ENCODE measurements at places on chromosomes 3 and 15. TPM values are rescaled to one million over a fixed set of nuclear protein-coding genes. Genes with fewer than 3 reads are reported as not detected.

The CCR8 gene
- total RNA-seq = not detected

The RTP3 gene
- not detected for total RNA-seq

The SLC41A3 gene
- 29.8 TPM for total RNA-seq

The TEX55 gene
- total RNA-seq = 0.27 TPM

The INSYN1 gene
- 14.2 TPM for total RNA-seq

The CADM2 gene
- total RNA-seq = 13.3 TPM

DNA sequence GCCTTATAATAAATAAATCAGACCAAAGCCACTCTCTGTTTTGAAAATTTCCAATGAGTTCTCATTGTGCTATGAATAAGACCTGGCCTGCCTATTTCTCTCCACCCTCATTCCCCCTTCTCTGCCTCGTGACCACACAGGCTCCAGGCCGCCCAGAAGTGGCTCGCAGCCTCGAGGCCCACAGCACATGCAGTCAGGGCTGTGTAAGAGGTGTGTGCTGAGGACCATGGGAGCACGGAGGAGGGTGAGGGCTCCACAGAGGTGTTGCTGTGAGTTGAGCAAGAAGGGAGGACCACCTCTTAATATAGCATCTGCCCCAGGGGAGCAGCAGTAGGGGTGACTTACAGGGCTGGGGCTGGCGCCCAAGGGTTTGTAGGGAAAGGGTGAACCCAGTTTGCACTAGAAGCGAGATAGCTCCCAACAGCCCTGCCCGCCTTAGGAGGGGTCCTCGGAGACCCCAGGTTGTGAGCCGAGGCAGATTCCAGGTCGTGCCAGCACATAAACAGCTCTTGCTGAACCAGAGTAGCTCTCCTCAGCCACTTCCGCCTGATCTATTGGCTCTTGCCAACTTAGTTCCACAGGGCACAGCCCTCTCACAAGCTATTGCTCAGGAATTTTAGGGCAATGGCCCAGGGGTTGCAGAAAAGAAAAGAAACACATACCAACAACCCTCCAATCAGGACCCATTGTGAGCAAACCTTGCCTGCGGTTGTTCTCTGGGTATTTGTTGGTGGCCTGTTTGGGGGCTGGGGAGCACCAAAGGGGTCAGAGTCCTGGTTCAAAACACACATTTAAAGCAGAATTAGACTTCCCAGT, 117.7 kb downstream of the MYLK start:
- peak; percentile 41 for DNase-seq
- no peaks in the 10 kb centered on the region for H3K27me3 ChIP-seq
- no peaks in the 10 kb centered on the region for H3K36me3 ChIP-seq
- H3K4me3 ChIP-seq = no peak overlapping the region
- H3K4me1 ChIP-seq = no peaks in the 10 kb centered on the region
- no peak overlapping the region for H3K27ac ChIP-seq

GRCh38 chr3:114727373-114727772, 419.7 kb downstream of the ZBTB20 start:
- H3K4me1 ChIP-seq = no peaks in the 10 kb centered on the region
- no peak overlapping the region for H3K4me3 ChIP-seq
- no peaks in the 10 kb centered on the region for H3K27me3 ChIP-seq
- no peak overlapping the region for H3K27ac ChIP-seq
- DNase-seq = no peak

GRCh38 chr3:129378949-129379348, 49.5 kb downstream of the EFCAB12 start:
- H3K27me3 ChIP-seq = no peaks in the 10 kb centered on the region
- no peak overlapping the region for H3K27ac ChIP-seq
- no peaks in the 10 kb centered on the region for H3K4me1 ChIP-seq
- no peak for DNase-seq
- H3K4me3 ChIP-seq = no peak overlapping the region

DNA sequence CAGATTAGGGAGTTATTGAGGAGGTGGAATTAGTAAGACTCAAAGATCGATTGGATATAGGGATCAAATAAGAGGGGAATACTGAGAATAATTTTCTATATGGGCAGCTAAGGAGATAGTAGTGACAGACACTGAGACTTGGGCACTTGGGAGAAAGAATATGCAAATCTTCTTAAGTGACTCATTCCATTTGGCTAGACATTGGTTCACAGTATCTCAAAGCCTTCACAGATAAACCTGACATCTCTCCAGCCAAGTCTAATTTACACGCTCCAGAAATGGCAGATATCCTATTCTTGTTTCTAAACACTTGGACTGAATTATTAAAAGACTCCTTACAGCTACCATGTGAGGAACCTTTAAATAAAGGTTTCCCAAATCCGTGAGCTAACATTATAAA, 104.6 kb upstream of the ADAMTS9 start:
- no peaks in the 10 kb centered on the region for H3K36me3 ChIP-seq
- no peak for DNase-seq
- H3K27me3 ChIP-seq = no peaks in the 10 kb centered on the region
- H3K27ac ChIP-seq = no peak overlapping the region

- H3K4me3 ChIP-seq = no peak overlapping the region
- H3K27me3 ChIP-seq = no peaks in the 10 kb centered on the region
- DNase-seq = no peak
These were observed 25.1 kb upstream of the CTNNB1 start for GRCh38 chr3:41173926-41174885.

- H3K4me3 ChIP-seq = no peak overlapping the region
- H3K4me1 ChIP-seq = peaks cover 21% of the 10 kb centered on the region
- no peak overlapping the region for H3K27ac ChIP-seq
- H3K36me3 ChIP-seq = no peaks in the 10 kb centered on the region
These were observed 5.9 kb downstream of the EPHA3 start for GRCh38 chr3:89113344-89113743.

DNA sequence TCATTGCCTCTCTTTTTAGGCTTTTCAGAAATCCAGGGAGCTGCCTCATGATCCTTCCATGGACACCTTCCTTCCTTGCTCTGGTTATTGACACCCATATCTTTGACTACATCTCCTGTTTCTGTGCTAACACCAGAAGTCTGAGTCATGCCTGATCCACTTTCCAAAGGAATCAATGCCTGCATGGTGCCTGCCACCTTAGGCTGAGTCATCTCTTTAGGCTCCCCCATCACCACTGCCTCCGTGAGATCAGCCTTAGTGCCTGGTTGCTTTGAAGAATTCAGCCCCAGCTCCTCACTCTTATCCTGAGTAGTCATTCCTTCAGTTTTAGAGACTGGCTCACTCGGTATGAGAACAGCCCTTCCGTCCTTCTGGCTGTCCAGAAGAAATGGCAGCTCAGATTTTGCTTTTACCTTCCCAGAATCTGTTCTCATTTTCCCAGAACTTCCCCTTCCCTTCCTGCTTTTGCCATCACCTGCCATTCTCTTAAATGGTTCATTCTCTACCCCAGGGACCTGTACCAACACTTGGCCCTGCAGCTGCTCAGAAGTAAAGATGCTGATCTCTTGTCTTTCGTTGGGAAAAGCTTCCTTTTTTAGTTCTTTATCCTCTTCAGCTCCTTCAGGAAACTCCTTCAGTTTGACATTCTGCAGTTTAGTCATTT, 105.3 kb downstream of the MAP4 start:
- no peaks in the 10 kb centered on the region for H3K27me3 ChIP-seq
- no peak overlapping the region for H3K27ac ChIP-seq
- peaks cover 21% of the 10 kb centered on the region for H3K36me3 ChIP-seq
- no peaks in the 10 kb centered on the region for H3K4me1 ChIP-seq
- no peak overlapping the region for H3K4me3 ChIP-seq
- DNase-seq = no peak

DNA sequence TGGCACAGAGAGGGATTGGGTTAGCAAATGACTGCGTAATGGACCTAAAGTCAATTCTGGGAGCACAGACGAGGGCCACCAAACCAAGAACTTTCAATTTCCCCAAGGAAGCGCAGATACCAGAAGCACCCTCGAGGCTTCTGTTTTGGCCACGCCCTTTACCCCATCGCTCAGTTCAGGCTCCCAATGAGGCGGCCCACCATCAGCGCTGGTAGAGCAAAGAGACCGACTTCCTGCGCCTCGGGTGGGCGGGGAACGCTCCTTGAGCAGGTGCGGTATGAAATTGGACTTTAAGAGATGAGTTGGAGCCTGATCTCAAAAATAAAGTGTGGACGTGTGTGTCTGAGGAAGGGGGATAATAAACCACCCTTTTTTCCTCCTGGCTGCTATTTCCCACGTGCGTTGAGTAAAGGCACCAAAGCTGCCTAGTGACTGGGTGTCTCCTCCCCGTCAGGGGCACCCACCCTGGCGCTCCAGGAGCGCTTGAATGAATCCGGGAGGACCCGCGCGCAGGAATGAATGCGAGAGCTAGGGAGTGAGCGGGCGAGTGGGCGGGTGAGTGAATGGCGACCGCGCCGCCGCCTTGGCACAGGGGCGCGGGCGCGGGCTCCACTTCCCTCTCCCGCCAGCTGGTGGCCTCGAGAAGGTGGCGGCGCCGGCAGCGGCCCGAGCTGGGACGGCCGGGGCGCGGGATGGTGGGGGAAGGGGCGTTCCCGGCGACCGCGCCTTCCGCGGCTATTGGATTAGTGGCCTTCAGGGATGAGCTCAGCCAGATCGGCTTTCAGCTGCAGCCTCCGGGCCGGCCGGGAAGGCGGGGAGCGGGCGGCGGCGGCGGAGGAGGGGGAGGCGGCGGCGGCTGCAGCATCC, at the start of gene SPSB4:
Gene SPSB4, plus strand, starts transcription at position 772 of the 867 bp plus-strand sequence. CDS start 14,758 bp downstream, outside the sequence.
- H3K27me3 ChIP-seq = peaks cover 42% of the 10 kb centered on the region
- no peaks in the 10 kb centered on the region for H3K36me3 ChIP-seq
- H3K27ac ChIP-seq = 0 out of 2 replicates have a peak within 1 kb of the TSS, but pooled peaks have one; percentile 76
- peak within 1 kb of the TSS; percentile 99 for H3K4me3 ChIP-seq

- no peak overlapping the region for H3K27ac ChIP-seq
- peaks cover 16% of the 10 kb centered on the region for H3K4me1 ChIP-seq
- H3K4me3 ChIP-seq = no peak overlapping the region
- no peaks in the 10 kb centered on the region for H3K36me3 ChIP-seq
- DNase-seq = no peak
These were observed 23.1 kb downstream of the TNK2 start for GRCh38 chr3:195885036-195885891.

DNA sequence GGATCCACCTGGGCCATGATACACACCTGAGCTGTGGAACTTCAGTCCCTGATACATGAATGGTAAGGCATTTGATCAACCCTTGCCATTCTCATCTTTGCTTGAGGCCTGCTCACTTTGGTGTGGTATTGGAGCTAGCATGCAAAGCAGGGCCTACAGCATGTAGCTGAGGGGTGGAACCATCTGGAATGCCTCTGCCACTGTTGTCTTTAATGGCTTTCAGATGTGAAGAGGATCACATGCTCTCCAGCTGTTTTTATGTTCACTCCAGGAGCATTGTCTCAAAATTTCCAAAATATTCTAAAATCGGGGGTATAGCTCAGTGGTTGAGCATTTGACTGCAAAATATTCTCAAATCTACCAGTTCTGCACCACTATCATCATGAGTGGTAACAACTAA, 64.4 kb upstream of the PHLDB2 start:
- no peaks in the 10 kb centered on the region for H3K4me1 ChIP-seq
- no peak overlapping the region for H3K27ac ChIP-seq
- no peaks in the 10 kb centered on the region for H3K36me3 ChIP-seq
- H3K27me3 ChIP-seq = no peaks in the 10 kb centered on the region
- H3K4me3 ChIP-seq = no peak overlapping the region
- no peak for DNase-seq

GRCh38 chr3:557972-558371, 361.4 kb downstream of the CHL1 start:
- no peak overlapping the region for H3K27ac ChIP-seq
- no peaks in the 10 kb centered on the region for H3K36me3 ChIP-seq
- no peak for DNase-seq
- H3K27me3 ChIP-seq = no peaks in the 10 kb centered on the region
- H3K4me1 ChIP-seq = no peaks in the 10 kb centered on the region

- H3K4me1 ChIP-seq = peaks cover 10% of the 10 kb centered on the region
- no peaks in the 10 kb centered on the region for H3K27me3 ChIP-seq
- DNase-seq = peak; percentile 85
- H3K36me3 ChIP-seq = no peaks in the 10 kb centered on the region
- no peak overlapping the region for H3K27ac ChIP-seq
These were observed 21.3 kb downstream of the DUT start for GRCh38 chr15:48352474-48353072.

DNA sequence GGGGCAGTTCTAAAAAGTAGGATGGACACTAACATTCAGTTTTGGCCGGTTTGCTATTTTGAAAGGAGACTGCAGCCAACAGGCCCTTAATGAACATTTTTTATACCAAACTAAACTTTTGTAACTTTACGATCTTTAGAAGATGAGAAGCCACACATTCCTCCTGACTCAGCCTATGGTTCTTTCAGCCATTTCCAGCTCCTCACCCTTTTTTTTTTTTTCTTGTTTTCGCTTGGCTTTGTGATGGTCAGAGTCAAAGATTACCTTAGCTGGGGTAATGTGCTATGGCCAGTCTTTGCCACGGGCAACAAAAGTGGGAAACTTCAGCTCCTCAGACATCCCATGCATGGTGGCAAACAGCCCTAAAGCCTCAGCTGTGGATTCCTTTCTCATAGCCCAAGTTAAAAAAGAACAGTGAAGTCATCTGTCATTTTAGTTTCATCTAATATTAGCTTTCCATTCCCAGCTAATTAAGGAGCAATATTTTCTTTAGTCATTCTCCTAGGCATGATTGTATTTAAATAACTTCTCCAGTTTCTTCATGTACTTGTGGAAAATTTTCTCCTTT, 368.7 kb downstream of the MFSD1 start:
- H3K27ac ChIP-seq = no peak overlapping the region
- no peaks in the 10 kb centered on the region for H3K27me3 ChIP-seq
- no peaks in the 10 kb centered on the region for H3K4me1 ChIP-seq

DNA sequence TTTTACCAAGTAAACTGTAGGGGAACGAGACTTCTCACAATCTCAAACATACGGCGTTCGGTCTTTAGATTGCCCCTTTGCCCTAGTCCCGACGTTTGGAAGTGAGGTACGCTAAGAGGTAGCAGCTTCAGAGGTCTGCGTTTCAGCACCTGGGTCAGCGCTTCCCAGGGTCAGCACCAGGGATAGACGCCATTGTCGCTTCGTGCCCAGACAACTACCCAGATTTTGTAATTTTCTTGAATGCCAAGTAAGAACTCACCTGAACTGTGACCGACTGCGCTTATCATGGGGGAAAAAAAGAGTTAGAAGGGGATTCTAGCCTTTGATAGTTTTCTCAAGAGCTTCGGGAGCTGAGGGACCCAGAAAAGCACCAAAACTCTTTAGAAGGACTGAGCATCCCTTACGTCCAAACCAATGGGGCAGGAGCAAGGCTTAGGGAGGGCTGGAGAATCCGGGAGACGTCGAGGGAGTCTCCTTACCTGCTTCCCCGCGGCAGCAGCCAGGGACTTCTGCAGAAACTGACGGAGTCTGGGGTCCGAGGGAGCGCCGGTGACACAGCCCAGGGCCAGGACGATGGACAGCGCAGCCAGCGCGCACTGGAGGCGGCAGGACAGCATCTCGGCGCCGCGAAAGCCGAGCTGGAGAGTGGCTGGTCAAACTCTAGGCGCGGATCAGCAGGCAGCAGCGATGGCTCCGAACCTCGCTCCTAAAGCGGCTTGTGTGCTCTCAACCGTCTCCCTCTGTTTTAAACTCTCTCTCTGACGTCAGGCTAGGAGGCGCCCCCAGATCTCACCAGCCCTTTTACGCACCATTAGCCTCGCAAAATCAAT, at the start of gene SST:
Gene SST, minus strand, starts transcription at position 720 of the 830 bp plus-strand sequence. Its CDS starts 103 bp downstream, at position 617.
- peaks cover 8% of the 10 kb centered on the region for H3K4me1 ChIP-seq
- peak; percentile 94 for DNase-seq
- H3K27me3 ChIP-seq = peaks cover 26% of the 10 kb centered on the region
- no peaks in the 10 kb centered on the region for H3K36me3 ChIP-seq
- no peak within 1 kb of the TSS for H3K27ac ChIP-seq

- no peak for DNase-seq
- H3K27ac ChIP-seq = no peak overlapping the region
- H3K4me1 ChIP-seq = 0 out of 2 replicates have a peak, but pooled peaks cover 12% of the 10 kb centered on the region
- no peak overlapping the region for H3K4me3 ChIP-seq
- H3K27me3 ChIP-seq = no peaks in the 10 kb centered on the region
These were observed 212.7 kb upstream of the P2RY1 start for GRCh38 chr3:152621967-152622810.
